H4 (cell line): ENCODE measurements at places on chromosomes 6 and 20.

GRCh38 chr20:48492715-48493070 is 335.1 kb downstream of the PREX1 start:
- DNase-seq = no peak

- DNase-seq = no peak
Measured at GRCh38 chr6:46035242-46035641, 19.6 kb upstream of the CLIC5 start.

- DNase-seq = no peak
Measured at GRCh38 chr6:98769546-98769945, 64.8 kb upstream of the POU3F2 start.

DNA sequence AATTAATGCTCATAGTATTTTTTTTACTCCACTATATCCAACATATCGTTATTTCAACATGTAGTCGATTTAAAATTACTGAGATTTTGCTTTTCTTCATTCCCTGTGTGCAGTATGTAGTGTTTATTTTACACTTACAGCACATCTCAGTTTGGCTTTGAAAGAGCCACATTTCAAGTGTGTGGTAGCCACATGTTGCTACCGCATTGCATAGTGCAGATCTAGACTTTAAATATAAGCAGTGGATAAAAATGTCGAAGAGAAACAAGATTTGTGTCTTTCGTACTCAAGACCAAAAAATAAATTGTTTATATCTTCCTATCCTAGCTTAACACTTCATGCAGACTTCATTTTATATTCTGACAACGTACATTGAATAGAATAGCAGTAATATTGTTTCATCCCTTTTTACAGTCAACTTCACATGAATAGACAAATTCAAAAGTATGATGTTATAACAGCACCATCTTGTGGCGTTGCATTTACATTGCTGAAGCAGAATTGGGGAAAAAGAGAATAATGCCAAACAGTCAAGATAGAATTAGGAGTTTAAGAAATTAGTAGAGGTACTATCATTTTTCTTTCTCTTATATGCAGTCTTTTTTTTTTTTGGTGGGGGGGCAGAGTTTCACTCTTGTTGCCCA is 29.9 kb downstream of the FBXO5 start:
- DNase-seq = peak; percentile 19

GRCh38 chr6:137145421-137145820 is 28.0 kb downstream of the IL22RA2 start:
- DNase-seq = no peak

GRCh38 chr20:10034717-10035571 is at the start of gene ANKEF1:
Gene ANKEF1 (plus strand): TSS chr20:10034987. CDS start chr20:10038302, 3,315 bp downstream.
- peak; percentile 63 for DNase-seq

GRCh38 chr6:21753241-21754108 is 159.9 kb downstream of the SOX4 start:
- DNase-seq = peak; percentile 83

GRCh38 chr6:40353967-40354452 is 233.2 kb downstream of the LRFN2 start:
- no peak for DNase-seq

- no peak for DNase-seq
Measured at GRCh38 chr6:43262000-43262779, 18.9 kb downstream of the TTBK1 start.

- DNase-seq = no peak
Measured at GRCh38 chr6:21654361-21654760, 60.8 kb downstream of the SOX4 start.

DNA sequence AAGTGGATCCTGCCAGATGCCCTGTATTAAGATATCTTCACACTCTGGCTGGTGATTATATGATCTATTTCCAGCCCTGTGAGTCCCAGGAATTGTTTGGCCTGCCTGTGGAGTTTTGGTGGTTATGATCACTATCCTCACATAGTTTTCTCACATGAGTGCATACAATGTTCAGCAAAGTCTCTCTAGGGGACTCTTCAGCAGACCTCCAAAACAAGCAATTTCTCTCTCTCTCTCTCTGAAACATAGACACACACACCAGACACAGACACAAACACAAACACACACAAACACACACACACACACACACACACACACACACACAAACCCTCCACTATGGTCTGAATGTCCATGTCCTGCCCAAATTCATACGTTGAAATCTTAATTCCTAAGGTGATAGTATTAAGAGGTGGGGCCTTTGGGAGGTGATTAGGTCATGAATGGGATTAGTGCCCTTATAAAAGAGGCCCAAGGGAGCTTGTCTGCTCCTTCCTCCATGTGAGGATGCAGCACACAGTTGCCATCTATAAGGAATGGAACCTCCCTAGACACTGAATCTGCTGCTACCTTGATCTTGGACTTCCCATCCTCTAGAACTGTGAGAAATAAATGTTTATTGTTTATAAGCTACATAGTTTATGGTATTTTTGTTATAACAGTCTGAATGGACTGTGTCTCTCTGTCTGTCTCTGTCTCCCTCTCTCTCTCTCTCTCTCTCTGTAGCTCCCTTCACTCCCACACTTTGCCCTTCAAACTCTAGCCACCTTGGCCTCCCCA is 22.0 kb upstream of the SYNJ2 start:
- no peak for DNase-seq

- DNase-seq = no peak
Measured at GRCh38 chr6:1801401-1801800, 191.7 kb downstream of the FOXC1 start.

- no peak for DNase-seq
Measured at GRCh38 chr6:24599686-24600399, 46.1 kb downstream of the KIAA0319 start.

- DNase-seq = no peak
Measured at GRCh38 chr20:35301426-35301825, 9.2 kb upstream of the FAM83C start.

DNA sequence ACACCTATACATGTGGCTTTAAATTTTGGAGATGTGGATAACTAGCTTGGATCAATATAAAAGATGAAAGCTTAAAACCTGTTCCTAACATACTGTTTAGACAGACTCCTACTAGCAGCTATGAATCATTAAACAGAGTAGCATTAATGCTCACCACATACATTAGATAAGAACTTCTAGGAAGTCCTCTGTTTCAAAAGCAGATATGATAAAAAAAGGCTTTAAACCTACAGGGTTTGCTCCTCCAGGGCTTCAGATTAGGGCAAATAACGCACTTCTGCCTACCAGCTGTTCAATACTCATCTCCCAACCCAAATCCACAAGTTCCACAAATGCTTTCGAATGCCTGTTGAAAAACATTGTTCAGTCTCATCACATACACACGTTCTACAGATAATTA is 1.5 kb downstream of the REPS1 start:
- no peak for DNase-seq

DNA sequence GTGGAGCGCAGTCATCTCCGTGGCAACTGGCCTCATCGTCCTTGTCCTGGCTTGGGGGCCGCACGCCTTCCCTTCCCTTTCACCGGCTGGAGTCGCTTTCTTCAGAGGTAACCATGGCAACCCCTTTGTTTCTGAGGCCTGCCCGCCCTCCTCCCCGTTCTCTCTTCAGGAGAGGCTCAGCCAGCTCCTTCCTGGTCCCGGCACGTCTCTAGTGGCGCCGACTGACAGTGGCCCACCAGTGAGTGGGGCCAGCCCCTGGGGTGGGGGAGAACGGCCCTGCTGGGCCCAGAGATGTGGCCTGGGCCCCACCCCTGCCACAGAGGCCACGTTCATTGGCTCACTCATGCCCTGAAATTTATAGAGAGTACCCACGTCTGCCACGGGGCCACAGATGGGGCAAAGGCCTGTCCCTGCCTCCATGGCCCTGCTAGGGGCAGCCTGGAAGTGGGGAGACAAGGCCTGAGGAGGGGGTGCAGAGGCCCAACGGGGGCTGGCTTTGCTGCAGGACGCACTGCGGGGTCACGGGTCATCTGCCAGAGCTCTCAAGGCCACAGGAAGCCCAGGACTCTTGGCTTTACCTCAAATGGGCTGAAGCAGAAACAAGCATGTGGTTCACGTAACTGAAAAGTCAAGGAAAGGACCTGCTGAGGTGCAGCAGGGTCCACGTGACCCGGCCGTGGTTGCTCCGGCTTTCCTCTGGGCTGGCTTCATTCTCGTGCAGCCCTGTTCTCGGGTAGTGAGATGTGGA is 1.4 kb upstream of the OSBPL2 start:
- DNase-seq = no peak

- DNase-seq = no peak
Measured at GRCh38 chr20:3084986-3085360, 449 bp upstream of the AVP start.

- no peak for DNase-seq
Measured at GRCh38 chr6:113894712-113895674, 37.8 kb downstream of the MARCKS start.

DNA sequence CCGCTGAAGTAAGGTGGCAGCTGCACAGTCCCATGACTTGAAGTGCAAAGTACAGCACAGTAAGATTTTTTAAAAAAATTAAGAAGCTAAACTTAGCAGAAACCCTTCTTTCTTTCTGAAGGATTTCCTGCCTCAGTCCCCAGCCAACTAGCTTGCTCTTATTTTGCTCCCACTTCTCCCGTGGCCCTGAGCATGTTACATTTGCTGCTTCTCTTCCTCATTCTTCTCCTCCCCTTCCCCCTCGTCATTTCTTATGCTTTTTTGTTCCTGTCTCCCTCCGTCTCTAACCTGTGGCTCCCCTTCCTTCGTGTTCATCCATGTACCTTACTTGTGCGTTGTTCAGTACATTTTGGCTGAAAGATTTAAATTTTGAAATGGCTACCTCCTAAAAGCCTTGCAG is 123.0 kb downstream of the SASH1 start:
- DNase-seq = no peak

GRCh38 chr6:20436719-20437118 is 35.0 kb downstream of the E2F3 start:
- DNase-seq = no peak

GRCh38 chr6:169972736-169973135 is 221.3 kb downstream of the ERMARD start:
- DNase-seq = no peak

- no peak for DNase-seq
Measured at GRCh38 chr20:7505152-7505834, 435.0 kb downstream of the HAO1 start.

GRCh38 chr20:12591949-12592470 is 416.8 kb upstream of the SPTLC3 start:
- no peak for DNase-seq

GRCh38 chr6:81534934-81535465 is 217.5 kb downstream of the TENT5A start:
- no peak for DNase-seq

GRCh38 chr6:5085648-5086293 is 630 bp downstream of the PPP1R3G start:
- no peak for DNase-seq

DNA sequence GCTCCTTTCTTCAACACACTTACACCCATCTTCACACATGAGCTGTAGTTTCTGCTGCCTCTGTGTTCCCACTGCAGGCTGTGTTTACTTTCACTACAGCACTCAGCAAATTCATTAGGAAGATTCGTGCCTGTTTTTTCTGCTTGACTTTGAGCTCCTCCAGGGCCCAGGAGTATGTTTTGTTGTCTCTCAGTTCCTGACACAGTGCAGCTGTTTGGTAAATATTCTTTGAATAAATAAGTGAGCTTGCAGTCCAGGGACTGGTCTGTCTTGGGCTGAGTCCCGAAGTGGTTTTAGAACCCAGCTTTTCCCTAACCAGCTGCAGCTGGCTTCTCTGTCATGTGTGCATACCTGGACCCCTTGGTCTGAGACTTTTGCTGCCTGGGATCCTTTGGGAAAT is 46.6 kb upstream of the CCN6 start:
- DNase-seq = no peak
